Activated naive CD4-positive, alpha-beta T cell (primary cell): ENCODE measurements at places on chromosomes 6 and 20.

- DNase-seq, result no peak
Observed at GRCh38 chr6:4655196-4656025, 120.8 kb upstream of the CDYL start.

- DNase-seq, result no peak
Observed at GRCh38 chr6:167410462-167410861, 85.6 kb downstream of the TTLL2 start.

GRCh38 chr20:44115181-44115580 lies 71.8 kb downstream of the JPH2 start:
- DNase-seq, result no peak

- peak; percentile 52 for DNase-seq
Observed at GRCh38 chr6:30769088-30769852, 24.9 kb upstream of the IER3 start.

DNA sequence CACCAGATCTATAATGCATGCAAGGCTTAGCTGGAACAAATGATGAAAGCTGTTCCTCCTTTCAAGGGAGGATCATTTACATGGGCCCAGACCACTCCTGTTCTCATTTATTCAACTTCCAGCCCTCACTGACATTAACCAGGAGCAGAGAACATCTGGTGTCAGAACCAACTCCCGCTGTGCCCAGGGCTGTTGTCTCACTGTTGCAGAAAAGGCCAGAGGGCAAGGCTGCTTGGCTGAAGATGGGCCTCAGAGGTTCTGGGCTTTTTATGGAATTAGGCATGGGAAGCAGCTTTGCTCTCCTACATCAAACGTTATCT lies 164.2 kb downstream of the GMPR start:
- no peak for DNase-seq

GRCh38 chr6:25334793-25335192 lies 55.6 kb downstream of the CARMIL1 start:
- no peak for DNase-seq

GRCh38 chr20:62677678-62678077 lies 31.0 kb upstream of the NTSR1 start:
- no peak for DNase-seq

- DNase-seq, result no peak
Observed at GRCh38 chr6:162058281-162058875, 669.2 kb downstream of the PRKN start.

GRCh38 chr6:26161322-26161721 lies 74.1 kb downstream of the HFE start:
- DNase-seq, result no peak

- DNase-seq, result no peak
Observed at GRCh38 chr6:169503422-169504152, 198.2 kb downstream of the WDR27 start.

GRCh38 chr6:32700391-32701040 lies 34.1 kb upstream of the HLA-DQB1 start:
- no peak for DNase-seq
